ENCODE measurements at places on chromosomes 6 and 20.

- DNase-seq = no peak
Measured at GRCh38 chr6:153162172-153162571, 31.1 kb upstream of the RGS17 start.

DNA sequence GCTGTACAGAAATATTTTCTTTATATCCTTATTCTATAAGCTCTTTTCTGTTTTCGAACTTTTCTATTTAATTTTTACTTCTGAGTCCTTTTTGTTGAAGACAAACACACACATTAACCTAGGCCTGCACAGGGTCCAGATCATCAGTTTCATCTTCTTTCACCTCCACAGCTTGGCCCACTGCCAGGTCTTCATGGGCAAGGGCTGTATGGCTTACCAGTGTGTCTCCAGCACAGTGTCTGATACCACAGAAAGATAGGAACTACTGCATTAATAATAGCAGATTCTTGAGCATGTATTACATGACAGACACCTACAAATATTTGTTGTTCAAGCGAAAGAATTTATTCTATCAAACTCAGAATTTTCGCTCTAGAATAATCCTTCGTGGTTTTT lies 24.4 kb downstream of the QKI start:
- no peak for DNase-seq

- no peak for DNase-seq
Measured at GRCh38 chr6:37514321-37514771, 14.7 kb upstream of the CCDC167 start.

DNA sequence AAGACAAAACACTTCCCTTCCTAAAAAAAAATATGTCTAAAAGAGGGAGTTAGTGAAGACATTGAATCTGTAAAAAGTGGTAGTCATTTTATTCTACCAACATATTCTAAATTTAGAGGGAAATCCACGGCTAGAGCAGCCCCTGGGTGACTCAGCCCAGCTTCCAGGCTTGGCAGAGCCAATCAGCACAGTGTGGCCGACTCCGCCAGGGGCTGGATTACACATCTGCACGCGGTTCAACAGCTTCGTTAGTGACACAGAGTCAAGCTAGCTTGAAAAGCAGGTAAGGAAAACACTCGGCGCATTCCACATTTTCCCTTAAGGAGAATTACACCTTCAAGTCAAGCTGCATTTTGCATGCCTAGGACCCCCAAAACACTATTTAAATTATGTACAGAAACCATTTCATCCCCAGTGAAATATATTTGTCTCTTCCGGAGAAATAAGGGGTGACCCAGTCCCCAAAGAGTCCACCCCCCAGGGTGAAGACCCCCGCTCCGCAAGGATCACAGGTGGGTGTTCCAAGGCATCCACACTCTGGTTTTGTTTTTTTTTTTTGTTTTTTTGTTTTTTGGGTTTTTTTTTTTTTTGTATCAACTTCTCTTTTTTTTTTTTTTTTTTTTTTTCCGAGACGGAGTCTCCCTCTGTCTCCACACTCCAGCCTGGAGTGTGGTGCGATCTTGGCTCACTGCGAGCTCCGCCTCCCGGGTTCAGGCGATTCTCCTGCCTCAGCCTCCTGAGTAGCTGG lies 58.4 kb upstream of the ARID1B start:
- DNase-seq = no peak

DNA sequence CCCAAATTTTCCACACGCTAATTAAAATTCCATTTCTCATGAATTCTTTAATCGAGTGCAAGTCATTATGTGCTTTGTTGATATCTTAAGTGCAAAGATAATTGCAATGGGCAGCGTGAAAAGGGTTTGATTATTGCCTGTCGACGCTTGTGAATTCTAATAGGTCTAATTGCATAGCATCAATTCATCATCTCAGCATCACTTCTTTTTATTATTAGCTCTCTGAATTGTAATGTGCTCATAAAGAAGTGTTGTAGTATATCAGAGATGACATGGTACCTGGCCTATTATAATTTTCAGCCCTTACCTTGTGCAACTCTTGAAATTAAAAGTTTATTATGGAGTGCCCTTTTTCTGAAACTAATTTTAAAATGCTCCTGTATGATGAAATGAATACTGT lies 866.8 kb upstream of the FLRT3 start:
- DNase-seq = no peak

DNA sequence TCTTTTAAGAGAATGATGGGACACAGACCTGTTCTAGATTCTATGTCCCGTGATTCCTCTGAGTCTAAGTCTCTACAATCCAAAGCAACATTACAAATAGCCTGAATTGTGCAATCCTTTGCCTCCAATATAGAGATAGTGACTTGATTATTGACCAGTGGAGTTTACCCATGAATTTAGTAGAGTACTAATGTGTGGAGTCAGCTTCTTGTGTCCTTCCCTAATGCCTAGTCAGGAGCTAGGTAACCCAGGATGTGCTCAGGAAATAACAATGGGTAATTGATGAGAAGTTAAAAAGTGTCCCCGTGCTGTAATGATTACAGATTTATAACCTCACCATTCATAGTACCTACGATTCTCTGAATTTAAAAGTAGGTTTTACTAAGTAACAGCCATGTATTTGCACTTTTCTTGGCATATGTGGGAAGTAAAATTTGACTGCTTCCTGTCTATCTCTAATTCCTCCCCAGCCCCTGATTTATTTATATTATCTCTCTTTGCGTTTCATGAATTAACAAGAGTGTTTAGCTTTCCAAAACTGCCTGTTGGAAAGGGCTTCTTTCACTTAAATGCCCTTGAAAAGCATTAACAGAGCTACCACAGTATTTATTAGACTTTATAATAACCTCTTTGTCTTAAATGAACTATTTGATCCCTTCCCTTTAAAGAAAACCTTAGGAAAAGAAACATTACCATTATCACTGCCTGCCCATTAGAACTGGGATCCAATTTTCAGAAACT lies 30.5 kb downstream of the NEDD9 start:
- no peak for DNase-seq

GRCh38 chr6:150568560-150568959 lies 31.1 kb upstream of the PLEKHG1 start:
- no peak for DNase-seq

DNA sequence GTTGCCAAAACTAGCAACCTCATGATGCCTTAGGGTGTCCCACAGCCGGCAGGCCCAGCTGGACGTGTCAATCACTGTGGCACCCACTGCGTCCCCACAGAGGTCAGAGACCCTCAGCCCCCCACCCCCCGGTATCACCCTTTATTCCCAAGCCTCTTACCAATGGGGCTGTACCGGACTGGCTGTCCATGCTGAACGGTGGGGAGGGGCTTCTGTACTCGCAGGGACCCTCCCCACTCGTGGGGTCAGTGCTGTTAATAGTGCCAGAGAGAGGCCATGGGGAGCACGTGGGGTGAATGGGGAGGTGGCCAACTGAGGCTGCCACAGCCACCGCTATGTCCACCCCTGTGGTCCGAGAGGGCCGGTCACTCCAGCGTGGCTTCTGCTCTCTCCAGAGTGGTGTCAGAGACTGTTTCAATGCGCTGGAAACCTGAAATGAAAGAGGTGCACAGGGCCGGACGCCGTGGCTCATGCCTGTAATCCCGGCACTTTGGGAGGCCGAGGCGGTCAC lies 68.6 kb downstream of the THBS2 start:
- DNase-seq = no peak

- DNase-seq = no peak
Measured at GRCh38 chr6:43331891-43332290, 23.3 kb upstream of the CRIP3 start.

DNA sequence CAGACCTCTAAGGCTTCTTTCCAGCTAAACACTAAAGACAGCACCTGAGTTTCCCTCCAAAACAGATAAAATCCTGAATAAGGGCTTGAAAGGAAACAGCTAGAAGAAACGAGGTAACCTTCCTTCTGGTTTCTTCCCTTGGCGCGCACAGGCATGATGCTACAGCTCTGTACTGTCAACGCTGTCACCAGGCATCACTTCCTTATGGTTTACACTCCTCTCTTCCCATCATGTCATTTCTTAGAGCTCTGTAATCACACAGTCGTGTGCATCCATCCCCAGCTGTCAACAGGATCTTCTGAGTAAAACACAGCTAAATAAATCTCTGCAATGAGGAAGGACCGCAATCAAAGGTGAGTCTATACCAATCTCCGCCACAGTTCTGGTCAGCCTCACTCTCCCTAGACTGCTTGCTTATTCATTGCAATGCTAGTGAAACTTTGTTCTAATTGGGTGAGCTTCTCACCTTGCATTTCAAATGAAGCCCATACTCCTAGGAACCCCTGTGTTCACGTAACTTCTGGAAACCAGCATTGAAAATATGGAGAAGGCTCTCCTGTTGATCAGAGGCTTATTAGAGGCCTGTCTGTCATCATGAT lies 162.6 kb upstream of the DTNBP1 start:
- no peak for DNase-seq

- no peak for DNase-seq
Measured at GRCh38 chr20:24406750-24407149, 62.7 kb upstream of the SYNDIG1 start.

DNA sequence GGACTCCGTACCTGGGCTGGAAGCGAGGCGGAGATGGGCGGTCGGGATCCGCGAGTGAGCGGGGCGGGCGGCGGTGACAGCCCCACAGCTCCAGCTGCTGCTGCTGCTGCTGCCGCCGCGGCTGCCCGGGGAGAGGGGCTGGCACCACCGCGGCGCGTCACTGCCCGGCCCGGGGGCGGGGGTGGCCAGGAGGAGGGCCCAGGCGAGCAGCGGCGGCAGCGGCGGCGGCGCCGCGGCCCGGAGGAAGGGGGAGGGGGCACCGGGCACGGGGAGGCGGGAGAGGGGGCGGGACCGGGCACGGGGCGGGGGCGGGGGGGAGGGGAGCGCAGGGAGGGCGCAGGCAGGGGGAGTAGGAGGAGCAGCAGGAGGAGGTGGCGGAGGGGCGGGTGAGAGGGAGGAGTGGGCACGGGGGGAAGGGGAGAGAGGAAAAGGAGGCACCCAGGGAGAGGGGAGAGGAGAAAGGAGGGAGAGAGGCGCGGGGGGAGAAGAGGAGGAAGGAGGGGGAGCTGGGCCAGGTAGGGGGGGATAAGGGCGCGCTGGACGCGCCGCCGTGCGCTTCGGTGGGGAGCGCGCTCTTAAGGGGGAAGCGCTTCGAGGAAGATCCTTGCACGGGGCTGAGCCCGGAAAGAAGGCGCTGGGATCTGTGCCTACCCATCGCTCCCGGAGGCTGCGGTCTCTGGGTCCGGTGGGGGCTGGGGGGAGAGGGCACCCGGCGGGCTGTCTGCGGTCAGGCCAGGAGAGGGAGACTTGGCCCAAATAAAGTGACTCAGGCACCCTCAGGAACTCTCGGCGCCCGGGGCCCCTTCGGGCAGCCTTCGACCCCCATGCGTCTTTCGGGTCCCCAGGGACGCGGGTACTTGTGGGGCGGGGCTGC lies 101.5 kb downstream of the NOL4L start:
- DNase-seq = peak; percentile 89

DNA sequence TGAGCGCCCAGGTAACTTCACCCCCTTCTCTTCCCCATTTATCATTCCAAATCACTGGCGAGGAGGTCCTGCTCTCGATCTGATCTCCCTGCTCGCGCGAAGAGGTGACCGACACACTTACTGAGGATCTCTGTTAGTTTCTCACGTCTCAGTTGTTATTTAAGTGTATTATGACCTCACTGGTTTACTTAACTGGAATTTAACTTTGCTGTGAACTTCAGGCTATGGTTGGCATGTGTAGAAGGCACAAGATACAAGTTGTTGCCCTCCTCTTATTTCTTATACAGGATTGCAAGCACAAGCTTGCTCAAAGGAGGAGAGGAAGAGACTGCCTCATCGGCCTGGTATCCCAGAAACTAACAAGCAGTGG lies 1.2 kb downstream of the RNF217 start:
- DNase-seq = peak; percentile 49

DNA sequence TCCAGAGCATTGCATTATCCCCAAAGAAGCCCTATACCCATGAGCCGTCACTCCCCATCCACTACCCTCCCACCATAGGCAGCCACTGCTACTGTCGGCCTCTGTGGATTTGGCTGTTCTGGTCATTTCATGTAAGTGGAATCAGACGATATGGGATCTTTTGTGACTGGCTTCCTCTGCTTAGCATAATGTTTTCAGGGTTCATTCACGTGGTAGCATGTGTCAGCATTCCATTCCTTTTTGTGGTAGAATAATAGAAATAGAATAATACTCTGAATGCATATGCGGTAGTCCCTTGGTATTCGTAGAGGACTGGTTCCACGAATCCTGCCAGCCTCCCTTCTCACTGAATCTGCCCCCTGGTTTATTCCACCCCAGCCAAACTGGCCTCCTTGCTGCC lies 402.6 kb upstream of the SULF2 start:
- no peak for DNase-seq

GRCh38 chr6:75849329-75850025 lies 100.4 kb downstream of the MYO6 start:
- DNase-seq = no peak

- DNase-seq = no peak
Measured at GRCh38 chr6:139882234-139882633, 507.8 kb upstream of the CITED2 start.

DNA sequence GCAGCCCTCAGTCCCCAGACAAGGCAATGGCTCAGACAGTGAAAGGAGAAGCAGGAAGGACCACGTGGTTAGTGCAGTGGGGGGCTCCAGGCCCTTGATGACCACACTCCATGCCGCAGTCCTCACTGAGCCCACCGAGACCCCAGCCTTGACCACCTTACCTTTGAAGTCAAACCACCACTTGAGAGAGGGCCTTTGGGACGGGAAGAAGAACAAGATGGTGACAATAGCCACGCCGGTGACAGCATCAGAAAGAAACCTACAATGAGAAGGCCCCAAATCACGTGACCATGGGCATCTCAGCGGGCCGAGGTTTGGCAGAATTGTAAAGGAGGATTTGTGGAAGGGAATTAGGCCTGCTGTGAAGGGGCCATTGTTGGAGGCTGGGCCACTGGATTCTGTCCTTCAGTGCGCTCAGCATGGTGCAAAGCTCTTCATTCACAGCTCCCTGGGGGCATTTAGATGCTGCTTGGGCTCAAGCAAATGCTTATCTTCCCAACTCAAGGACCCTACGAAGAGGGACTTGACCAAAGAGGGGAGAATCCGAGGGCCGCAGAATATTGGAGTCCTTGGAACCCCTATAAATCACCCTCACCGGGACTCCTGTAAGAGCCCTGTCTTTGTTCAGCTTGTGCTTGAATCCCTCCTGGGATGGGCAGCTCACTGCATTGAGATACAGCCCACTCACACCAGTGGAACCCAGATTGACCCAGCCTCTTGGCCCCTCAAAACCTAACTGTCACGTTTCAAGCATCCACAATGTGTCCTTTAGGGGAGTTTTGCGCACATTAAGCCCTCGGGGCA lies 33.2 kb upstream of the OCSTAMP start:
- no peak for DNase-seq

DNA sequence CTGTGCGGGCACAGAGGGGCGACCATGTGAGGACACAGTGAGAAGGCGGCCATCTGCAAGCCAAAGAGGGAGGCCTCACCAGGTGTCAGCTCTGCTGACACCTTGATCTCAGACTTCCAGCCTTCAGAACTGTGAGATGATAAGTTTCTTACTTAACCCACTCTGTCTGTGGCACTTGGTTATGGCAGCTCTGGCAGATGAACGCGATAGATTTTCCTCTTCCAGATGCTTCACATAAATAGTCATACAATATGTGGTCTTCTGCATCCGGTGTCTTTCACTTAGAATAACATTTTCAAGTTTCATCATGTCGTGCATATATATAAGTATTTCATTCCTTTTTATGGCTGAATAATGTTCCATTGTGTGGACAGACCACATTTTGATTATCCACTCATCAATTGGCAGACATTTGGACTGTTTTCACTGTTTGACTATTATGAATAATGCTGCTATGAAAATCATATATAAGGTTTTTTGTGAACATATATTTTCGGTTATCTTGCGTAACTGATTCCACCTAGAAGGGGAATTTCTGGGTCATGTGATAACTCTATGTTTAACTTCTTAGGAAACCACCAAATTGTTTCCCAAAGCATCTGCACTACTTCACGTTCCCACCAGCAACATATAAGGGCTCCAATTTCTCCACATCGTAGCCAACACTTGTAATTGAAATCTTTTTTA lies 30.2 kb downstream of the PRR18 start:
- DNase-seq = no peak

All from left kidney (tissue), 8 donors.